ENCODE measurements at places on chromosomes 12 and 14. TPM values are rescaled to one million over a fixed set of nuclear protein-coding genes. Genes with fewer than 3 reads are reported as not detected.

The ZNF10 gene
- 29.8 TPM for total RNA-seq

The DLST gene
- total RNA-seq = 43.9 TPM

The ITGB7 gene
- total RNA-seq = not detected

The ANKRD33 gene
- total RNA-seq = 0.09 TPM

The ADAM21 gene
- total RNA-seq = 0.18 TPM

The RNASE3 gene
- total RNA-seq = not detected

The AQP6 gene
- total RNA-seq = 0.27 TPM

The PNMA1 gene
- total RNA-seq = 69.8 TPM

The B4GALNT3 gene
- 2.4 TPM for total RNA-seq

The TAS2R20 gene
- total RNA-seq = 19.2 TPM

The RHOJ gene
- total RNA-seq = 16.2 TPM

The SAV1 gene
- 17.2 TPM for total RNA-seq

The TM7SF3 gene
- total RNA-seq = 51.0 TPM

DNA sequence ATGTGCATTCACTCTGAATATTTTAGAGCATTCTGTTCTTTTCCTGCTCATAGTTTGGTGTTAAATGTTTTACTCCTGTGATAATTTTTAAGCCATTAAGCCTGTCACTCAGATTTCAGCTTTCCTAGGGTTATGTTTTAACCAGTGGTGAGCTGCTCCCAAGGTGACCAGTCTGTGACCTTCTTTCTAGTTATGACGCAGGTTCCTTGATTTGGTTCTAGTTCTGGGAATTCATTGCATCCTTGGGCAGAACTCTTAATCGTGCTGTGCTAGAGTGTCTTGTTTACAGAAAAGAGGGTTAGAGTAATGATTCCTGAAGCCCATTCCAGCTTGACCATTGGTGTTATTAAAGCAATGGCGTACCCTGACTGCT is 2.2 kb downstream of the GABARAPL1 start:
- no peak for DNase-seq

- no peak for DNase-seq
Measured at GRCh38 chr12:54526812-54527630, 22.4 kb upstream of the PDE1B start.

DNA sequence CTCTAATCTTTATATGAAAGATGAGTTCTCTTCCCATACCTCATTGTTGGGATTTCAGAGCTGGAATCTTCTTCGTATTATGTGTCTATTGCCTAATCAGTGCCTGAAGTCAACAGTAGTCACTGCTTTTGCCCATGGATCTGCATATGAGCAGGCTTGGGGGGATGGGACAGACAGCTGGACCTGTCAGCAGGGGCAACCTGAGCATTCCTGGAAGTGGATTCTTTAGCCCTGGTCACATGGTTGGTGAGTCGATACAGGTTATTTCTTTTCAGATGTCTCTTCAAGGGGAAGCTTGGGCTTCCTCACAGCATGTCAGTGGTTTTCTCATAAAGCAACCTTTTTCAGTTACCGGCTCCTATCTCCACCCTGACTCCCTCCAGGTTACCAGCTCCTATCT is 97.3 kb upstream of the RBM19 start:
- DNase-seq = no peak

DNA sequence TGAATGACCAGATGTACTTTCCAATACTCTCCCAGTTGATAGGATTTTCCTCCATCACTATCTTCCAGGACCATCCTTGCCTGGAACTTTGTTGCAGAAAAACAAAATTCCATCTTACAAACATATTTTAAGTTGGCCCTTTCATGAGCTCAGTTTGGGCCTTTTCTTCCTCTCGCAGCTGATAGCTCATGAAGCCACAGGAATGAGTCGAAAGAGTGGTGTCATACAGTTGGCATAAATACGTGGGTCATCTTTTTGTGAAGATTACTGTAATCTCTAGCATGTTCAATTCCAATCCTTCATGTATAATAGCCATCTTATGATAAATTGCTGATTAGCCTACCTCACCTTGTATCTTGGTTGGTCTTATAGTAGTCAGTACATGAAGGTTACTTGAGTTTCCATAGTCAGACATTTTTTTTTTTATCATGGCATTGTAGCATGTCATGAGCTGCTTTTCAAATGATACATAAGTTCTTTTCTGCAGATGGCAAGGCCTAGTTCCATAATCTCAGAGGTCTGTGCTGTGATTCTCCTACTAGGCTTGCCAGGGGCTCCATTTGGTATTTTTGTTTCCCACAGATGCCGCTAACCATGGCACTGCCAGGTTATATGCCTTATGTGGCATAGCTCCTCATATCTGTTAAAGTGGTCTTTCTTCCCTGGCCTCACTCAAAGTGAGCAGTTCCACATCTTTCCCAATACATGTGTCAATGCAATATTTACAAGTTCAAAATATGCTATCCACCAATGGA is 380.6 kb upstream of the DCN start:
- DNase-seq = no peak

GRCh38 chr14:54881235-54881760 is 21.3 kb downstream of the GCH1 start:
- DNase-seq = no peak

GRCh38 chr12:66662179-66662578 is 16.7 kb downstream of the GRIP1 start:
- DNase-seq = no peak

DNA sequence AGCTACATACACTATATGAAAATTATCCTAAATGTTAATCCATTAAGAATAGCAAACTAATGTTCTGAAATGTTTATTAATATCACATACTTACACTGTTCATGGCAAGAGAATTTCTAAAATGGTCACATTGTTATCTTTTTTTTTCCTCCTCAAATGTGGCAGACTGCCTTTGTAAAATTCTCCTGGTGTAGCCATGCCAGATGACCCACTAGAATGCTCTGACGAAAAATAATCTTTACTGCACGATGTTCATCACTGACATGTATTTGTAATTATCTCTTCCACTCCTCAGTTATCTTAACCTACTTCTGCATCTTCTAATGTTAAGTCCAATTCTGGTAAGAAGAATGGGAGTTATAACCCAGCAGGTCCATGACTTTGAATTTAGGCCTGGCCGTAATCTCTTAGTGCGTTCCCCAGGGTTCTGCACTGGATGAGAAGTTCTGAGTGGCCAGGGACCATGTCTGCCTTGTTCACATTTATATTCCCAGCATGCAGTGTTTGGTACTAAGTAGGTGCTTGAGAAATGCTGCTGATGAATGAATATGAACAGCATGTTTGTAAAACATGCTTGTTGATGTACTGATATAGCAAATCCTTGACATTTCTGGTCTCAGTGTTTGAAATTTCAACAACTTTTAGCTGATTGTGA is 46.7 kb downstream of the NOPCHAP1 start:
- DNase-seq = no peak

DNA sequence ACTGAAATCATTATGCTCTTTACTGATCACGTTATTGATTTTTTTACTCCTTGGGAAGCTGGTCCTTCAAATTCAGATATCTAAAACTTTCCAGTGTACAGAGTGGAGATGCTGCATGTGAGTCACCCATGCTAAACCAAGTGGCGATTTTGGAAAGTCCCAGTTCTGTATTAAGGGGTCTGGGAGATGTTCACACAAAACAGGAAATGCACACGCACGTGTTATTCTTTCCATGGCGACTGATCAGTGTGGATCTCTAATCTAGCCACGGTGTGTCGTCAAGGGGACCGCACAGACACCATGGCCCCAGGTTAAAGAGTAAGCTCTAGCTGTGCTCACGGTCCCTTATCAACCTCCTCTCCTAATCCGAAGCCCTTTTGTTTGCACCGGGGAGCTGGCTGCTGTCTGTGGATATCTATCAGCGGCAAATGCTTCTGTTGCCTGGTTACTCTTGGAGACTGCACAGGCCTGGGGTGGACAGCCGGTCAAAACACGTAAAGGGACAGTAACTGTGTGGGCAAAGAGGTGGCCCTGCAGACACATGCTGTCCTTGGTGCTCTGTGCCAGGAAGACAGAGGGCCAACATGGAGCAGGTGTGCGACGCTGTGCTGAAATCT is 96.6 kb downstream of the RIMBP2 start:
- no peak for DNase-seq

DNA sequence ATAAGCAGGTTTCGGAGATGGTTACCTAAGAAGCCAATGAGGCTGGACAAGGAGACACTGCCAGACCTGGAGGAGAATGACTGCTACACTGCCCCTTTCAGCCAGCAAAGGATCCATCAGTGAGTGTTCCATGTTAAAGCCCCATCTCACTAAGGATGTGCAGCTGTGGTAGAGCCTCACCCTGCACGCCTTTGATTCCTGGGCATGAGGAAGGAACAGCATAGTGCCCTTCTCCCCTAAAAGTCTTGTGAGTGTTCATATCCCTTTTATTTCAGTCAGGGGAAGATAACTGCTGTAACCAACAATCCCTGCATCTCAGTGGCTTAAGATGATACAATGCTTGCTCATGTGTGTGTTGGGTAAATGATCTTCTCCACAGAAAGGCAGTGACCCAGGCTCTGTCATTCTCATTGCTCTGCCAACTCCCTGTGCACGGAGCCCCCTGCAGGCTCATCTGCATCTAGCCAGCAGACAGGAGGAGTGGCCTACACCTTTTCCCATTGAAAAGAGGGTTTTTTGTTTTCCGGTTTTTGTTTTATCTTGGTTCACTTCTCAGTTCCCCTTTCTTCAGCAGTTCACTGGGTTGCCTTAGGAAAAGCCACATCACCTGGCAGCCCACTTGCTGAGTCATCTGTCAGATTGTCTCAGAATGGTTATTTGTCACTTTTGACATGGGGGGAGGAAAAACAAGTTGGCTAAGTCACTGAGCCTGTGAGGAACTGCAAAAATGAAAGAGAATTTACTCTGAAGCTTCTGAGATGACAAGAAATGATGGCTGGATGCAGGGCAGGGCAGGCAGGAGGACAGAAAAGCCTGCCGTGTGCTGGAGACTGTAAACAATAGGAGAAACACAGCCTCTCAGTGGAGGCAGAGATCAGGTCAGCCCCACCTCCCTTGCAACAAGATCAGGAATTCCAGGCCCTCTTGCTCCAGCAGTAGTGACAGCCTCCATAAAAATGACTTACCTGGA is 193.3 kb downstream of the ANO4 start:
- DNase-seq = no peak

DNA sequence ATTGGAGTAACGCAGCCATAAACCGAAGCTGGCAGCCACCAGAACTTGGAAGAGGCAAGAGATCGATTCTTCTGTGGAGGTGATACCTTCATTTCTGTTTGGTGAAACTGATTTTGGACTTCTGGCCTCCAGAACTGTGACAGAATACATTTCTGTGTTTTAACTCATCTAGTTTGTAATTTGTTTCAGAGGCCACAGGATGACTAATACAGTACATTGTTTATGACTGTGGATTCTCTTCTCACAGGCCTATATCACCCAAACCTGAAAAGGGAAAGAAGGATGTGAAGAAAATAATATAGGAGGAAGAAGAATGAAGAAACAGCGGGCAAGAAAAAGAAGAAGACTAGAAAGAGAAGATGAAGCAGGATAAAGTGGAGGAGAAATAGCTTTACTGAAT is 263.8 kb upstream of the DIO2 start:
- DNase-seq = no peak

GRCh38 chr12:132225214-132225613 is 81.0 kb downstream of the NOC4L start:
- DNase-seq = no peak

DNA sequence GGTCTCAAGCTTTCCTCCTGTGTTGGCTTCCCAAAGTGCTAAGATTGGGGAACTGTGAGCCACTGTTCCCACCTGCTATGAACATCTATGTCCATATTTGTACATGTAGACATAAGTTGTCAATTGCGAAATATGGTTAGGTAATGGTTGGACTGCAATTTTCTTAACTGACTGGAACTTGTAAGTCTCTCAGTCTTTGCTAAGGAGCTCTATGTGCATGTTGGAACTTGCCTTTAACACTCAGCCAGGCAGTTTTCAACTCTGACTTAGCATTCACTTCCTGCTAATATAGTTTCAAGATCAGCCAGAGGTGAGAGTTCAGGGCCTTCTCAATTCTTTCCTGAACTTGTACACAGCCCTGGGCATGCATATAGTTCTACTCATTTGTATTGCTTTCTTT is 44.5 kb upstream of the EEA1 start:
- DNase-seq = no peak

DNA sequence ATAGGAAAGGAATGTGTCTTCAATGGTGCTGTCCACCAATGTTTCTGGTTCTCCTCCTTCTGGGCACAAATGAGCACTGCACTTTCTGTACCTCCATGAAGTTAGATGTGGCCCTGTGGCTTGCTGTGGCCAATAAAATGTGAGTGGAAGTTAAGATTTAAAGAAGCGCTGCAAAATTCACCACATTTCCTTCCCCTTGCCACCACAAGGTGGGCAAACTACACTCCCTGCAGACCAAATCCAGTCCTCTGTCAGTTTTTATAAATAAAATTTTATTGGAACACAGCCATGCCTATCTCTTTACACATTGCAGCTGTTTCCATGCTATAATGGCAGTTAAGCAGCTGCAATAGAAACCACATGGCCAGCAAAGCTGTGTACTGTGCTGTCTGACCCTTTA is 141.4 kb upstream of the TMPO start:
- no peak for DNase-seq

- DNase-seq = no peak
Measured at GRCh38 chr14:101495827-101496775, 65.2 kb upstream of the DIO3 start.

DNA sequence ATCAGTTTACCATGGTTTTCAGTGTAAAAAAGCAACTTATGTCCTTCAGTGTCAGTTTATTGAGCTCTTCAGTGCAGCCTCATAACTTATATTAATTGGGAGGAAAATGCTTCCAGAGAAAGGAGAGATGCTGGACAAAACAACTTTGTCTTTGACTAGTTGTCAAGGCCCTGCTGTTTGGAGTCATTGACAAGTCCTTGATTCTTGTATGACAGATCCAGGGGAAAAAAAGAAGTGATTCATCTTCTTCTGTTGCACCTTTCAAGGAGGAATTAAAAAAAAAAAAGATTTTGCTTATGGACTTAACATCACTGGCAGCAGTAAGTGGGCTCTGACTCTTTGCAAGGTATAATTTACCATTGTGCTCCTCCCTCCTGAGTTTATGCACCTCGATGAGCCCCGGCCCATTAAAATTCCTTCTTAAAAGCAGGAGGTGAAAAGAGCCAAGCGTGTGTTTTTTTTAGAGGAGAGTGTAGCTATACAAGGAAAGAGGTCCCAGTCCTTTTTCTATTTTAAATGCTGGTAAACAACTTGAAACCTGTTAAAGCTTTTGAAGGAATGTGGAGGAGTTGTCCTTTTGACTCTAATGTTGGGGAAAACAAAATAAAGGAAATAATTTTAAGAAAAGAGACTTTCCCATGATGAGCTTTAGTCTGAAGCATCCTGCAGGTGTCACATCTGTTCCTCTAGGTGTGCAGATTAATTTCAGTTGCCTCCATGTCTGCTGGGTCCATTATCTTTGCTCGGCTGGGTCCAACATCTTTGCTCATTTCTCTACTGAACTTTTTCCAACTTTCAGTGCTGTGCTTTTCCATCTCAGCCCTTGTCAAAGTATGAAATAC is 431.6 kb downstream of the RAD51B start:
- DNase-seq = no peak

- DNase-seq = peak; percentile 74
Measured at GRCh38 chr12:31008961-31009840, 64.5 kb upstream of the DDX11 start.

- no peak for DNase-seq
Measured at GRCh38 chr12:75706786-75707605, 195.6 kb upstream of the KRR1 start.

- DNase-seq = no peak
Measured at GRCh38 chr12:84507956-84508850, 404.4 kb downstream of the SLC6A15 start.

All from cerebellum (tissue), 4 donors.